ENCODE measurements at places on chromosomes 6 and 20.

DNA sequence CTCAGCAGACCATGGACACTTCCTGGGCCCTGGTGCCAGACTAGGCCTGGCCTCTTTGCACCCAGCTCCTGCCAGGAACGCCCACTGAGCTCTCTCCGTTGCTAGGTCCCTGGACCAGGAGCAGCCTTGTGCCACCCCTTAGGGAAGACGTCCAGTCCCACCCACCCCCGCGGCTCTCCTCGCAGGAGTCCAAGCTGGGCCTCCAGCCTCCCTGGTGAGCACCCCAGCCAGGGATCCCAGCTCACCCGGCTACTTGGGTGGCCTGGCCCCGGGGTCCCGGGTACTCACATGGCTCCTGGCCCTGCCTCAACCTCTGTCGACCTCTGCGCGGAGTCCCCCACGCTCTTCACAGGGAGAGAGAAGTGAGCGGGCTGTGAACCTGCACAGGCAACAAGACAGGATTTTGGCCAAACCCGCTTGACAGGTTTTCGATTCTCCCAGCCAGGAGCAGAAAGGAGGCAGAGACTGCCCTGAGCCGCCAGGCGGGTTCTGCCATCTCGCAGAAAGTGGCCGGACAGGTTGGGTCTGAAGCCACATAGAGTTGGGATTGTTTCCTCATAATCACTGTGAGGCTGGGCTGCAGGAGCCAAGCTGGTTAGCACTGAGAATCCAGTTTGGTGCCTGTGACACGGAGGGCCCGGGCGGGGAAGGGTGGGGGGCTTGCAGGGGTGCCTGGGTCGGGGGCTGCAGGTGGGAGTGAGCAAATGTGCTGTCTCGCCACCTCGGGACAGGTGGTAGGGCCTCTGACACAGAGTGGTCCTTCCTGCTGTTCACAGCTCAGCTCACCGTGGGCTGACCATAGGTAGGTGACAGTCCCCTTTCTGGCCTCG is at the start of gene RBBP8NL:
TSS of gene RBBP8NL (minus strand) at position 368 of the 830 bp plus-strand sequence. CDS start 7,892 bp downstream, outside the sequence.
- no peak for DNase-seq

GRCh38 chr6:44110005-44110676 is 17.1 kb downstream of the MRPL14 start:
- DNase-seq, result no peak

- no peak for DNase-seq
These were observed 458.2 kb downstream of the FRK start for GRCh38 chr6:115602466-115602865.

- DNase-seq, result no peak
These were observed 134.2 kb upstream of the LRFN2 start for GRCh38 chr6:40721271-40721952.

DNA sequence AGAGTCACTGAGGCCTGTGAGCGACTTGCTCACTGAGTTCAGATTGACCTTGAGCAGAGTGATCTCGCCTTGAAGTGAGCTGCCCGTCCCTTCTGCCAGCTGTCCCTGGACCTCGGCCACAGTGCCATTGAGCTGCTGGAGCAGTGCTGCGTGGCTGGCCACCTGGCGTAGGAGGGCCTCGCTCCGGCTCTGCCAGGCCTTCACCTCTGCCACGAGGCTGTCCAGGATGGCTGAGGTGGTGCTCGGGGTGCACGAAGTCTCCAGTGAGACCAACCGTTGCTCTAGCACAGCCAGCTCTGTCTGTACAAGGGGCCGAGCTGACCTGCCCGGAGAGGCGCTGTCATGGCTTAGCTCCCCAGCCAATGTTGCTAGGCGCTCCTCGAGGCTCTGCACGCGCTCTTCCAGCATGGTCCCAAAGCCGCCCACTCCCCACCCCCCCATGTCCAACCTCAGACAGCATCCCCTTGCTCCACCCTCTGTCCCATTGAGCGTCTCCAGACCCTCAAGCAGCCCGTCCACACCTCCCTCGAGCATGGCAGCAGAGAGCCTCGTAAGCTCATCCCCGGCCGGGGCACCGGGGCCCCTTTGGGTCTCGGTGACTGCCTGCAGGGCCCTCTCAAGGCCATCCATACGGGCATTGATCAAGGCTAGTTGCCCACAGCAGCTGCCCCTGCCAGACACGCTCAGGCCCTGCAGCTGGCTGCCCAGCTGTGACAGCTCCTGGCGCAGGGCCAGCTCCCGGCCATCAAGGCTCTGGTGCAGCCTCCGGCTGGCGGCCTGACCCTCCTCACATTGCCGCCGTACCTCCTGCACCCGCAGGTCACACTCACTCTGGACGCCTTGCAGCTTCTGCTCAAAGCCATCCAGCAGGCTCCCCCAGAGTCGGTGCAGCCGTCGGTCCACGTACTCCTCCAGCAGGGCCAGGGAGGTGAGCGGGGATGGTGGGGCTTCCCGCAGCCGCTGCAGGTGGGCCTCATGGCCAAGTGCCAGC is 4.6 kb downstream of the EMILIN3 start:
- DNase-seq, result no peak

GRCh38 chr20:41245086-41245707 is 72.3 kb downstream of the ZHX3 start:
- DNase-seq, result no peak

GRCh38 chr6:85245004-85245403 is 204.9 kb upstream of the NT5E start:
- DNase-seq, result no peak

GRCh38 chr20:13299401-13299800 is 78.3 kb downstream of the ISM1 start:
- DNase-seq, result no peak

- no peak for DNase-seq
These were observed 5.6 kb downstream of the HTR1E start for GRCh38 chr6:86942769-86943516.

GRCh38 chr6:135073756-135074393 is 19.3 kb upstream of the HBS1L start:
- DNase-seq, result no peak

GRCh38 chr6:76420094-76420493 is 347.6 kb upstream of the IMPG1 start:
- no peak for DNase-seq

DNA sequence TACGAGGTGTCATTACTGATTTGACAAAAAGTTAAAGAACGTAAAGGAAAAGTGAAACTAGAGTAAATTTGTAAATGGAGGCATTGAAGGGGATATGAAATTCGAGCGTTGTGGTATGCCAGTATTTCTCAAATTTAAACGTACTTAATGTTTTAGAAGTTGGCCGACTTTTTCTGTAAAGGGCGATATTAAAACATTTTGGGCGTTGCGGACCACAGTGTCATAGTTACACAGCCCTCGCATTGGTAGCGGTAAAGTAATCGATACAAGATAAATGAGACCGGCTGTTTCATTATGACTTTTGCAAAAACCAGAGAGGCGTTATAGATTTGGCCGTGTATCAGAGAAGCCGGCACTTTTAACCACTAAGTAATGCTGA is 39.6 kb downstream of the OR2B2 start:
- DNase-seq, result no peak

DNA sequence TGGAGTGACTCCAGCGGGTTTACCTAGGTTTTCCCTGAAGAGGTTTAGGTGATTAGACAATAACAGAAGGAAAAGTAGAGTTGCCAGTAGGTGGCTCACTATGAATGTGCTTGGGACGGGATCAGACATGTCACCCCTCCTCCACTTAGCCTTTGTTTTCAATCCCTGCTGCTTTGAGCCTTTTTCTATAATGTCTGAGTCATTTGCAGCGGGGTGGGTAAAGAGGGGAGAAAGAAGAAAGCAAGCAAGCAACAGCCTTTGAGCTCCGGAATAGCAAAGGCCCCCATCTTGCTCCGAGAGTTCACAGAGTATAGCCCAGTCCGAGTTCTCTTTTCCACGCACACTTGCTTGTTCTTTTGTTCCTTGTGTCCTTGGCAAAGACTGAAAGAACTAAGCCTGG is 129.1 kb downstream of the PACRG start:
- DNase-seq, result no peak

DNA sequence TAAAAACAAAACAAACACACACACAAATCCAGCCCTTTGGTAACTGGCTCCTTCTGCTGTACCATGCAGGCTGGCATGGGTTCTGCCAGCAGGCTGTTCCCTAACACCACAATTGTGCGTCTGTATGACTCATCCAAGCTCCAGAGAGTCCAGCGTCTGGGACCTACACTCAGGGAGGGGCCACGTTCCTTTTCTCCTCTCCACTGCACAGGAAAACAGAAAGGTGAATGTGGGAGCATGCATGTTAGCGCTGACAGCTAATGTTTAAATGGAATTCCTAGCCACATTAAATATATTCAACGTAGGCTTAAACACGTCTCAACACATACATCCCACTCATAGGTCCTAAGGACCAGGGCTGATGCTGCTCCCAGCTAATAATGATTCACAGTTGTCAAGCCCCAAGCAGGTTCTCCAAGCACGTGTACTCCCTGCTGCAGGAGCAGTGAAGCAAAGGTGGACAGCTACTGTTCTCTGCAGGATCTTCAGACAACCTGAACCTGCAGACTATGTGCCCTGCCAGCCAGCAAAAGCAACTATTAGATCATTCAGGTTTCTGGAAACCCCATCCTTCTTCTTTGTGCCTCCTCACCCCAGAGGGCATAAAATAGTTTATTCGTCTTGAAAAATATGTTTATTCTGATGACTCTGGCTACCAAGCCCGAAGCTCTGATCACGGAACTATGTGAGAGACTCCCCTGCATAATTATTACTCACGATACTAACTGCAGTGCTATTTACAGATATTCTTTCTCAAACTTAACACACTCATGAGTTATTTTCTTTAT is 20.9 kb downstream of the MAP1LC3A start:
- DNase-seq, result peak; percentile 65

- no peak for DNase-seq
These were observed 69.3 kb downstream of the PTPN1 start for GRCh38 chr20:50579511-50579910.

GRCh38 chr6:162140251-162140852 is 587.2 kb downstream of the PRKN start:
- DNase-seq, result peak; percentile 63

DNA sequence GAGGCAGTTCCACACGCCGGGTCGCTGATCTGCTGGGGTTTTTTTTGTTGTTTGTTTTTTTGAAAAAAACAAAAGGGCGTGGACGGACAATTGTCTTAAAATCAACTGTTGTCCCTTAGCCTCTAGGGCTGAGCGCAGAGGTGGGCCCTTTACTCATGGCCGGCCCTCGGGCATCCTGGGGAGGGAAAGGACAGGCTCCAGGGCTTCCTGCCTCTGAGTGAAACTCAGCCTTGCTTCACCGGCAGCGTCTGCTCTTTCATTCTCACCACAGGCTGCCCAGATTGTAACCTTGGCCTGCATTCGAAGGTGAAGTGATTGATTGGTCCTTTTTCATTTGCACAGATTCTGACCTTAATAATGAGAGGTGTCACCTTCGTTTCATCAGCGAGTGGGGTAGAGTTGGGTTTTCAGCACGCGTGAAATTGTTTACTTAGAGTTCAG is 797 bp downstream of the SMIM13 start:
- DNase-seq, result peak; percentile 61

GRCh38 chr6:40929176-40929575 is 109.8 kb downstream of the UNC5CL start:
- DNase-seq, result no peak

GRCh38 chr6:163756079-163756478 is 341.6 kb downstream of the QKI start:
- peak; percentile 93 for DNase-seq

GRCh38 chr20:39876976-39877635 is 811.9 kb downstream of the MAFB start:
- no peak for DNase-seq

- DNase-seq, result peak; percentile 14
These were observed at the start of gene CYP24A1 for GRCh38 chr20:54173653-54174456. CYP24A1 (minus strand) TSS chr20:54173986; CDS start chr20:54173579, 407 bp downstream.

DNA sequence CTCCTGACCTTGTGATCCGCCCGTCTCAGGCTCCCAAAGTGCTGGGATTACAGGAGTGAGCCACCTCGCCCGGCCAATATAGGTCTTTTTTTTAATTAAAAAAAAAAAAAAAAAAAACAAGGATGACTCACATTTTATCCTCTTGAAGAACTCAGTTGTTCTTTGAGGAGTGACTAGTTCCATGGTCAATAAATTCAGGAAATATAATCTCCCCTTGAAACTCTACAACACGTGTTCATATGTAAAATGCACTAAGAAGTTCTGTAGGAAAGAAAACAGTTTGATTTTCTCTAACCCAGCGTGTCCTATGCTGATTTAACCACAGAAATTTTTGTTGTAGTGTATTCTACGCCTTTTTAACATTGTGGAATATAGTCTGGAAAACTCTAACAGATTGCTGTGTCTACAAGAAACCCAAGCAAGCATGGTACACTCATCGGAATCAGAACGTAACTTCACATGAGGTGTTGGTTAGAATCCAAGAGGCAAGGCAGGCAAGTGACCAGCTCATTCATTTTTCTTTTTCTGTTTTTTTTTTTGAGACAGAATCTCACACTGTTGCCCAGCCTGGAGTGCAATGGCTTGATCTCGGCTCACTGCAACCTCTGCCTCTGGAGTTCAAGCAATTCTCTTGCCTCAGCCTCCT is 79.0 kb upstream of the ZNF217 start:
- DNase-seq, result no peak

GRCh38 chr6:7537565-7538174 is 3.8 kb upstream of the DSP start:
- no peak for DNase-seq

DNA sequence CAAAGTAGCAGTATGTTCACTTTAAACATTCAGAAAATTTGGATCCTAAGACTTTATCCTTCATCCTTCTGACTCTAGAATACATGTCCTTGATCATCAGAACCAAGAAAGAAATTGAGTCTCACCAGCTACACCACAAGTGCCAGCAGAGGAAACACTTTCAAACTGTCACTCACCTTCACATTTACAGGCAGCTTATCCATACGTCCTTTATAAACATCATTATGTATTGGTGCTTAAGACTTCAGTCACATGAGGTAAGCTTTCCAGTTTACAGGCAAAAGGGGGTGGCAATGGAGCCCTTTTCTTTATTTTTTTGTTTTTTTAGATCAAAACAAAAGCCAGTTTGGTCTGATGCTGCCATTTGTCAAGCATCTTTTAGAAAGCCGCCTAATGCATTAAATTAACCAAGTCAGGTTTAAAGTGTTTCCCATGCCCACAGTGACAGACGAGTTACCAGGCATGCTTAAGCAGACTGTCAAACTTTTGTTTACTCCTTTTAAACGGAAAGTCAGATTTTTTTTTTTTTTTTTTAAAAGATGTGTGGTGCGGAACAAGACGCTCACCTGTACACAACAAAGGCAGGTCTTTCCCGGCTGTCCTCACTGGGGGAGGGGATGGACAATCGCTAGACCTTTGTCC is 952 bp upstream of the BRPF3 start:
- no peak for DNase-seq

- DNase-seq, result no peak
These were observed 873.0 kb downstream of the KIF16B start for GRCh38 chr20:15700147-15700765.

- DNase-seq, result peak; percentile 88
These were observed 467.4 kb upstream of the CITED2 start for GRCh38 chr6:139841794-139842215.

DNA sequence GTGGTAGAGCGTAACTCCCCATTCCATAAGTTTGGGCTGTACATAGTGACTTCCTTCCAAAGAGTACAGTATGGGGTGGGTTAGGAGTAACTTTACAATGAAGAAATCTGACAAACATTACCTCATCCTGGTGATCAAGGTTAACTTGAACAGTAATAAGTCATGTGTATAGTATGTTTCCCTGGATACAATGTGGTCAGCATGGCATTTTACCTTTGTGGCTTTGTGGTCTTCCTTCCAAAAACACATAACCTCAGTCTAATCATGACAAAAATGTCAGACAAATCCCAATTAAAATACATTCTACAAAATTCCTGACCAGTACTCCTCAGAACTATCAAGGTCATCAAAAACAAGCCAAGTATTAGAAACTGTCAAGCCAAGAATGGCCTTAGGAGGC is 225.1 kb downstream of the UBE3D start:
- no peak for DNase-seq

GRCh38 chr6:93040375-93040774 is 379.0 kb downstream of the EPHA7 start:
- DNase-seq, result peak; percentile 6

GRCh38 chr20:18855882-18856281 is 42.3 kb downstream of the SCP2D1 start:
- no peak for DNase-seq
